ENCODE measurements at places on chromosomes 3 and 15.

DNA sequence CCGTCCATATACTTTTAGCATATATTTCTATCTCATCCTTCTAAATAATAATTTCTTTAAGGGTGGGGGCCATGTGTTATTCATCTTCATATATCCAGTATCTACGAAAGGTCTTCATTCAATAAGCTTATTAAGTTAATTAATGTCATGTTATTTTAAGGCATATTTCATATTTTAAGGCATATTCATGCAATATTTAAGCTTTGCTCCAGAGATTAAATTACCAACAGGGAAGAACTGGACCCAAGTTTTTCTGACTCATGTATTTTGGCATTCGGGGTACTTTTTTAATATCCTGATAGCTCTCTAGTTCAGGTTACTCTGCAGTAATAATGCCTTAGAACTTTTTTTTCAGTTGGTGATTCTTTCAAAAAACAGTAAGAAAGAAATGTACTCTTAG is 27.4 kb downstream of the PHC3 start:
- DNase-seq: no peak
- peaks cover 15% of the 10 kb centered on the region for H3K36me3 ChIP-seq
- H3K4me1 ChIP-seq: no peaks in the 10 kb centered on the region

GRCh38 chr15:89307791-89308190 is 26.8 kb downstream of the POLG start:
- no peak for DNase-seq
- H3K27ac ChIP-seq: no peak overlapping the region
- H3K36me3 ChIP-seq: peaks cover under 1% of the 10 kb centered on the region
- H3K4me3 ChIP-seq: no peak overlapping the region
- H3K4me1 ChIP-seq: no peaks in the 10 kb centered on the region

DNA sequence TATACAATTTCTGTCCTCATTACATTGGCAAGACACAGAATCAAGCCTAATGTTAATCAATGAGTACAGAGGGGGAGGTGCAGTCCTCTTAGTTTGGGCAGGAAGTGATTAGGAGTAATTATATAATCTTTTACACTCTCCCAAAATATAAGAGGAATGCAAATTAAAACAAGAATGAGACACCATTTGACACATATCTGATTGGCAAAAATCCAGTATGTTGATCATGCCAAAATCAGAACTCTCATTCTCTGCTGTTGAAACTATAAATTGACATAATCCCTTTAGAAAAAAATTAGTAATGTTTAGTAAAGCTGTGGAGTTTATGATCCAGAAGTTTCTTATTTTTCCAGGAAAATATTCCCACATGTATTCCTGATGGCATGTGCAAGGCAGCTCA is 373.4 kb downstream of the EPHA6 start:
- no peak overlapping the region for H3K27ac ChIP-seq
- H3K36me3 ChIP-seq: no peaks in the 10 kb centered on the region
- DNase-seq: no peak
- no peak overlapping the region for H3K4me3 ChIP-seq

DNA sequence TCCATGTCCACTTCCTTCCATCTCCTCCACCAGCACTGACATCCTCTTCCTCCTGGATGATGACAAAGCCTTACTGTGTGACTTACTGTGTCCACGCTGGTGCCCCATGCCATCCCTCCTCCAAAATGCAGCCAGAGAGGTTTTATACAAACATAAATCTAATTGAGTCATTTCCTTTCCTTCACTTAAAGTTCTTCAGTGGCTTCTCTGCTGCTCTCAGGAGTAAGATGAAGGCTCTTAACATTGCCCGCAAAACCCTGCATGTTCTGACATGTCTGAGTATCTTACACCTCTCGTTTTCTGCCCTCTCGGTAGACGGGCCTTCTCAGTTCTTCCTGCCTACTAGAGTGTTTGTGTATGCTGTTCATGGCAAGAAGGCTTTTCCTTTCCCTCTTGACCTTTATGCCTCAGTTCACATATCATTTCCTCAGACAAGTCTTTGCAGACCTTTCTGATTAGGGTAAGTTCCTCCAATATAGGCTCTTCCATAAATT is 175.5 kb downstream of the CFAP20DC start:
- no peaks in the 10 kb centered on the region for H3K36me3 ChIP-seq
- no peak for DNase-seq
- no peak overlapping the region for H3K27ac ChIP-seq
- no peaks in the 10 kb centered on the region for H3K27me3 ChIP-seq

- H3K27me3 ChIP-seq: no peaks in the 10 kb centered on the region
- no peaks in the 10 kb centered on the region for H3K4me1 ChIP-seq
- no peak for DNase-seq
Observed at GRCh38 chr15:60779718-60780503, 301.0 kb upstream of the ICE2 start.

- H3K36me3 ChIP-seq: no peaks in the 10 kb centered on the region
- no peak overlapping the region for H3K4me3 ChIP-seq
- no peak for DNase-seq
- H3K27me3 ChIP-seq: no peaks in the 10 kb centered on the region
- no peaks in the 10 kb centered on the region for H3K4me1 ChIP-seq
Observed at GRCh38 chr15:90058308-90058707, 44.0 kb downstream of the IDH2 start.

DNA sequence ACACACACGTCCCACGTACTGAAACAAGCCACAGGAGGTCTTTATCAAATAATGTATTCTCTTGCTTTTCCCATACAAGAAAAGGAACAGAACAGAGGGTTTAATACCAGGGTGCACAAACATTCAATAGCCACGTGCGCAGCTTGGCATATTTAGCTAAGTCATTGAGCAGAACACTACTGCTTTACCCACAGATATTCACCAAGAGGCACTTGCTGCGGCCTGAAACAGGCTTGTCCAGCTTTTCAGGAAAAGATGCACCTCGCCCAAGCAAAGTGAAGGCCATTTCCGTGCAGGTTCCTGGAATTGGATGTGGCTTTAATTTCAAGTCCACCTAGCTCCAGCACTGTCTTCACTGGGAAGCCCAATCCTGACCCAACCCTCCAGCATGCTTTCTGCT is 17.6 kb downstream of the ZDHHC3 start:
- peak; percentile 43 for DNase-seq
- H3K27me3 ChIP-seq: no peaks in the 10 kb centered on the region
- peaks cover 58% of the 10 kb centered on the region for H3K4me1 ChIP-seq
- H3K4me3 ChIP-seq: no peak overlapping the region
- H3K27ac ChIP-seq: no peak overlapping the region

- no peak overlapping the region for H3K4me3 ChIP-seq
- no peak overlapping the region for H3K27ac ChIP-seq
- no peak for DNase-seq
Observed at GRCh38 chr3:96106701-96107100, 707.7 kb upstream of the EPHA6 start.

GRCh38 chr3:37963016-37963415 is 27.6 kb upstream of the VILL start:
- no peak overlapping the region for H3K4me3 ChIP-seq
- H3K27ac ChIP-seq: no peak overlapping the region
- no peaks in the 10 kb centered on the region for H3K27me3 ChIP-seq
- DNase-seq: no peak
- H3K4me1 ChIP-seq: no peaks in the 10 kb centered on the region

GRCh38 chr15:97875513-97876280 is 84.8 kb upstream of the ARRDC4 start:
- DNase-seq: no peak
- H3K27ac ChIP-seq: no peak overlapping the region

- H3K4me3 ChIP-seq: no peak overlapping the region
- peaks cover 80% of the 10 kb centered on the region for H3K27me3 ChIP-seq
- H3K36me3 ChIP-seq: no peaks in the 10 kb centered on the region
- H3K4me1 ChIP-seq: no peaks in the 10 kb centered on the region
Observed at GRCh38 chr15:91104111-91104510, 4.1 kb downstream of the SV2B start.

GRCh38 chr3:148751461-148751860 is 53.8 kb downstream of the AGTR1 start:
- H3K36me3 ChIP-seq: no peaks in the 10 kb centered on the region
- H3K27ac ChIP-seq: no peak overlapping the region
- H3K27me3 ChIP-seq: no peaks in the 10 kb centered on the region
- no peak overlapping the region for H3K4me3 ChIP-seq
- no peaks in the 10 kb centered on the region for H3K4me1 ChIP-seq
- no peak for DNase-seq

DNA sequence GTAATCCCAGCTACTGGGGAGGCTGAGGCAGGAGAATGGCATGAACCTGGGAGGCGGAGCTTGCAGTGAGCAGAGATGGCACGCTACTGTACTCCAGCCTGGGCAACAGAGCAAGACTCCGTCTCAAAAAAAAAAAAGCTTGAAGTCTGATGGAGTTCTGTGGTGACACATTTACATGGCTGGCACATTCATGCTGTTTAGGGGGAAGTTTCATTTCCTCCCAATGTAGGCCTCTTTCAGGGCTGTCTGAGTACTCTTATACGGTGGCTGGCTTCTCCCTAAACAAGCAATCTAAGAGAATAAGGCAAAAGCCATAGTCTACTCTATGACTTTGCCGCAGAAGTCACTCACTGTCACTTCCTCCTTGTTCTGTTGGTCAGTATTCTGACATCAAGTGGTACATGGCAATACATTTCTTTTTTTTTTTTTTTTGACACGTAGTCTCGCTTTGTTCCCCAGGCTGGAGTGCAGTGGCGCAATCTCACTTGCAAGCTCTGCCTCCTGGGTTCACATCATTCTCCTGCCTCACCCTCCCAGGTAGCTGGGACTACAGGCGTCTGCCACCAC is 41.2 kb downstream of the OIP5 start:
- no peak overlapping the region for H3K4me3 ChIP-seq
- 0 out of 2 replicates have a peak, but pooled peaks cover 2% of the 10 kb centered on the region for H3K4me1 ChIP-seq
- no peak overlapping the region for H3K27ac ChIP-seq
- no peaks in the 10 kb centered on the region for H3K27me3 ChIP-seq
- no peak for DNase-seq

GRCh38 chr15:54119051-54119450 is 140.8 kb downstream of the UNC13C start:
- H3K4me3 ChIP-seq: no peak overlapping the region
- no peak overlapping the region for H3K27ac ChIP-seq
- no peaks in the 10 kb centered on the region for H3K4me1 ChIP-seq
- no peak for DNase-seq
- H3K36me3 ChIP-seq: no peaks in the 10 kb centered on the region

GRCh38 chr3:121956363-121956762 is 62.2 kb downstream of the SLC15A2 start:
- no peak overlapping the region for H3K4me3 ChIP-seq
- DNase-seq: no peak
- no peaks in the 10 kb centered on the region for H3K27me3 ChIP-seq
- no peak overlapping the region for H3K27ac ChIP-seq
- no peaks in the 10 kb centered on the region for H3K36me3 ChIP-seq

DNA sequence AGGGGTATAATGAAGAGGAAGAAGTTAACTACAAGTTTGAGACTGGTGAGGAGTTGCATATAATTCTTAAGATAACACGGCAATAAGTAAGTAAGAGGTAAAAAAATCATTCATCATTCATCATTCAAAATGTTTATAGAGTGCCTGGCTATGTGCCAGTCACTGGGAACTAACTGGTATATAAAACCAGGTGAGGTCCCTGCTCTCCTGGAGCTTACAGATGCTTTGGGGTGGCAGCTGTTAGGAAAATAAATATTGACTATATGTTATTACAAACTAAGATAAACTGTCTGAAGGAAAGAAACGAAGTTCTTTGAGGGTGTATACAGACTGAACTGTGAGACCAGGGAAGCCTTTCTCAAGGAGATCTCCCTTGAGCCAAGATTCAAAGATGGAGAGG is 2.9 kb downstream of the CASR start:
- H3K4me3 ChIP-seq: no peak overlapping the region
- H3K36me3 ChIP-seq: no peaks in the 10 kb centered on the region
- no peak for DNase-seq
- H3K4me1 ChIP-seq: no peaks in the 10 kb centered on the region
- peaks cover 29% of the 10 kb centered on the region for H3K27me3 ChIP-seq

GRCh38 chr15:77346245-77347036 is 73.5 kb downstream of the PEAK1 start:
- no peaks in the 10 kb centered on the region for H3K4me1 ChIP-seq
- no peak overlapping the region for H3K27ac ChIP-seq
- no peaks in the 10 kb centered on the region for H3K36me3 ChIP-seq
- H3K4me3 ChIP-seq: no peak overlapping the region

- H3K4me1 ChIP-seq: no peaks in the 10 kb centered on the region
- DNase-seq: no peak
- no peaks in the 10 kb centered on the region for H3K36me3 ChIP-seq
- H3K27ac ChIP-seq: no peak overlapping the region
- no peak overlapping the region for H3K4me3 ChIP-seq
Observed at GRCh38 chr3:10381336-10381735, 60.4 kb upstream of the SEC13 start.

- no peaks in the 10 kb centered on the region for H3K4me1 ChIP-seq
Observed at GRCh38 chr3:178618197-178618596, 82.0 kb downstream of the KCNMB2 start.

DNA sequence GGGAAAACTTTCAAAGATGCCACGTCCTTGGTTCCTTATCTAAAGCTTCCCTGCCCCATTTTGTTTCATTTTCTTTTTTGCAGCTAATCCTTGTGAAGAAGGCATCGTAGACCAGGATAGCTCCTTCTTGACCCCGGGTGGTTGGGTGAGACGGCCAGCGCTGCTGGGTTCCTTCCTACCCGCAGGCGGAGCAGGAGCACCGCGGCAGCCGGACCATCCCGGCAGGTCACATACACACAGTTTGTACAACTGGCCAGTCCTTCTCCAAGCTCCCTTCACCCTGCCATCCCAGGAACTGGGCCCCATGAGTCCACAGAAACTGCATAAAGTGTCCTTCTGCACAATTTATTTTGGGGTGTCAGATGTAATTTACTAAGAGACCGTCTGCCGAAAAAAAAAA is 83.9 kb downstream of the MEGF11 start:
- no peak overlapping the region for H3K27ac ChIP-seq
- H3K4me3 ChIP-seq: no peak overlapping the region
- no peak for DNase-seq
- H3K27me3 ChIP-seq: peaks cover 21% of the 10 kb centered on the region
- H3K4me1 ChIP-seq: no peaks in the 10 kb centered on the region

- no peaks in the 10 kb centered on the region for H3K36me3 ChIP-seq
- H3K4me3 ChIP-seq: no peak overlapping the region
- H3K4me1 ChIP-seq: no peaks in the 10 kb centered on the region
Observed at GRCh38 chr15:72098040-72098439, 19.9 kb downstream of the MYO9A start.

- no peak for DNase-seq
- H3K36me3 ChIP-seq: no peaks in the 10 kb centered on the region
- peaks cover 13% of the 10 kb centered on the region for H3K4me1 ChIP-seq
- peak overlapping the region; percentile 89 for H3K4me3 ChIP-seq
- H3K27ac ChIP-seq: no peak overlapping the region
Observed at GRCh38 chr3:38454178-38454883, 641 bp downstream of the ACVR2B start.

GRCh38 chr3:123724306-123724705 is 139.5 kb upstream of the HACD2 start:
- no peak overlapping the region for H3K27ac ChIP-seq
- H3K36me3 ChIP-seq: no peaks in the 10 kb centered on the region
- no peaks in the 10 kb centered on the region for H3K27me3 ChIP-seq
- no peak for DNase-seq
- no peaks in the 10 kb centered on the region for H3K4me1 ChIP-seq
- no peak overlapping the region for H3K4me3 ChIP-seq

Measured in PC-9 (cell line).